Hepatocyte (in vitro differentiated cells): ENCODE measurements at places on chromosomes 11 and 22. TPM values are rescaled to one million over a fixed set of nuclear protein-coding genes. Genes with fewer than 3 reads are reported as not detected.

DNA sequence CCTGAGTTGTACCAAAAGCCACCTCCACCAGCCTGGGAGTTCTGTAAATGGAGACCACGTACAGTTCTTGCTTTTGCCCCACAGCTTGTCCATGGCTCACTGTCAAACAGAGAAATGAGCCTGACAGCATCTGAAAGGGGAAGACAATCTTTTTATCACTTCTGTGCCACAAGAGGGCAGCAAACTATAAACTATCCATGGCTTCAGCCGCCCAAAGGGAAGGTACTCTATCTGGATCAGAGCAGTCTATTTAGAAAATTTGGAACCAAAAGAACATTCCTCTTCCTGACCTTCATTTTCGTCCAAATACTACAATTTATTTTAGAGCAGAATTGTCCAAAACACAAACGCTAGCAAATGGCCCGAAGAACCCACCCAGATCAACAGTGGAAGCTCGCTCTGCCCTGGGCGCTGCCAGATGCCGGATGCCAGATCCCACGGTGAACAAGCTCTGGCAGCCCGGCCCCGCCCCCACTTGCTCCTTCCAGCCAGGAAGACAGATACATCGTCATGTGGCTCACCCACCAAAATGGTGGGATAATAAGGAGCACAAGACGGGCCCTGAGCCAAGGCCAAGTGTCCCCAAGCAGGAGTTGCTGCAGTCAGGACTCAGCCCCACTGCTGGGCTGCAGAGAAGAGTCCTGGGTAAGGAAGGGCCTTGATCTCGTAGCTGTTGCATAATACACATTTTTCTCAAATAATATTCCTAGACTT lies 23.9 kb upstream of the SCGB1A1 start:
- peak; percentile 89 for DNase-seq

- no peak for DNase-seq
Observed at GRCh38 chr11:119288219-119288618, 28.7 kb downstream of the MCAM start.

- DNase-seq: peak; percentile 66
Observed at GRCh38 chr11:40306938-40307548, 1152.4 kb downstream of the LRRC4C start.

GRCh38 chr11:45061641-45062040 lies 84.8 kb upstream of the PRDM11 start:
- DNase-seq: no peak

Gene KCNK7
- not detected in 2 replicates for total RNA-seq

Gene OR51I1
- total RNA-seq: not detected in 2 replicates

Gene OR4A47
- not detected in 2 replicates for total RNA-seq

Gene MACROD1
- total RNA-seq: 12.3 and 21.2 TPM in 2 replicates

Gene NXPE1
- 0.90 and 3.3 TPM in 2 replicates for total RNA-seq
